ENCODE measurements at places on chromosomes 4 and X.

GRCh38 chr4:190020790-190021717 lies 6.0 kb downstream of the FRG2 start:
- no peak for DNase-seq

DNA sequence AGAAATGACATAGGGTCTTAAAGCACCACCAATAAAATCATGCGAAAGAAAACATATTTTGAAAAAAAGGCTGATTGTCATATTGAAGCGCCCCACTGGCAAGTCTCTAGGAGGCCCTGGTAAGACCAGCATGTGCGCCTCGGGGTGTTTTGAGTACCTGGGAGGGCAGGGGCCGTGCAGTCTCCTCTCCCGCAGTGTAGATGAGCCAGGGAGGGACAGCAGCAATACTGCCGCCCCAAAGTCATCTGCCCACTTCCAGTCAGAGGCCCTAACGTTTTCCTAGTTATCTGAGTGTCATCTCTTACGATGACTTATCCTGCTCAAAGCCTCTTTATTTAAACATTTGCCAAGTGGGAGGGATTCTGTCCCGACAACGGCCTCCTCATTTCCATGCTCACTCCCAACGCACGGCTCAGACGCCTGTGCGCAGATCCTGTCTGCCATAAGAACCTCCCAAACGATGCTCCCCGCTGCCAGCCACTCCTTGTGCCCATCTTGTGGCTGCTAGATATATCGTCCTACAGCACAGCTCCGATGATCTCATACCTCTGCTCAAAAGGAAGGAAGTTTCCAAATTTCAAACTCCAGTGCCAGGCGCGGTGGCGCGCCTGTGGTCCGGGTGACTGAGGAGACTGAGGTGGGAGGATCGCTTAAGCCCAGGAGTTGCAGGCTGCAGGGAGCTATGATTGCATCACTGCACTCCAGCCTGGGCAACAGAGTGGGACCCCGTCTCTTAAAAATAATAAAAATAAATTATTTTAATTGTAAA lies 17.2 kb upstream of the SCRG1 start:
- DNase-seq: no peak

DNA sequence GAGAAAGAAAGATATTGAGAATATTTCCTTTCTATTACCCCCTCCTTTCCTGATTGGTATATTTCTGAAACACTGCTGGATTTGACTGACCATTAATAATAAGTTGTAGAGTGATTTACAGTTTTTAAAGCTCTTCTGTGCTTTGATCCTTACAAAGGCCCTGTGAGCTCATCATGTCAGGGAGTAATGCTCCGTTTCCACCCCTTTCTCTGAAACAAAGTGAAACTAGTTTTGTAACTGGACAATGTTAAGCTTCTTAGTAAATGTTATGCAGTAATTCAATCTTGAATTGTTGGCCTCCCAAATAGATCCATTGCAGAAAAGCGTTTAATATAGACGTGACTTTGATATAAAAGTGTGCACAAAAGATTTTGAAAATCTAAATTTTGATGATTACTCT lies 190.1 kb upstream of the GNPDA2 start:
- peak; percentile 32 for DNase-seq

DNA sequence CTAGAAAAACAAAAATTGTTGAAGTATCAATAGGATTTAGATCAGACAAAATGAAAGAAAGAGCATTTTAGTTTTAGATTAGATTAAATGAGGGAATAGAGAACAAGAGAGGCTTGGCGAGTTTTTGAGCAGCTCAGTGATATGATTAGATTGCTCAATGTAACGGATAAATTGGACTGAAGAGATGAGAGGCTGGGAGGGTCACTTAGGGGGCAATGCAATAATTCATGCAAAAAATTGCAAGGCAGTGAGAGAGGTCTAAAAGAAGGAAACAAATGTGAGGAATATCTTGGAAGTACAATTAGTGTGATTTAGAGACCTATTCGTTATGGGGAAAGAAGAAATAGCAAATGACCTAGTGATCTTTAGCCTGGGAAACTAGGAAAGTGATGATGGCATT lies 50.3 kb upstream of the BMP3 start:
- DNase-seq: no peak

GRCh38 chr4:57554556-57555092 lies 444.4 kb upstream of the IGFBP7 start:
- no peak for DNase-seq

DNA sequence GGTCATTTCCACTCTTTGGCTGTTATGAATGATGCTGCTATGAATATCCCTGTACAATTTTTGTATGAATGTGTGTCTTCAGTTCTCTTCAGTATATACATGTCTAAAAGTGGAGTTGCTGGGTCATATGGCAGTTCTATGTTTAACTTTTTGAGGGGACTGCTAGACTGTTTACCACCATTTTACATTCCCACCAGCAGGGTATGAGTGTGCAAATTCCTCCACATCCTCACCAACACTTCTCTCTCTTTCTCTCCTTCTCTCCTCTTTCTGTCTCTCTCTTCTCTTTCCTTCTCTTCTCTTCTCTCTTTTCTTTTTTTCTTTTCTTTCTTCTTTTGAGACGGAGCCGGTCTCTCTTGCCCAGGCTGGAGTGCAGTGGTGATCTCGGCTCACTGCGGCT lies 7.8 kb downstream of the WWC2 start:
- DNase-seq: no peak

DNA sequence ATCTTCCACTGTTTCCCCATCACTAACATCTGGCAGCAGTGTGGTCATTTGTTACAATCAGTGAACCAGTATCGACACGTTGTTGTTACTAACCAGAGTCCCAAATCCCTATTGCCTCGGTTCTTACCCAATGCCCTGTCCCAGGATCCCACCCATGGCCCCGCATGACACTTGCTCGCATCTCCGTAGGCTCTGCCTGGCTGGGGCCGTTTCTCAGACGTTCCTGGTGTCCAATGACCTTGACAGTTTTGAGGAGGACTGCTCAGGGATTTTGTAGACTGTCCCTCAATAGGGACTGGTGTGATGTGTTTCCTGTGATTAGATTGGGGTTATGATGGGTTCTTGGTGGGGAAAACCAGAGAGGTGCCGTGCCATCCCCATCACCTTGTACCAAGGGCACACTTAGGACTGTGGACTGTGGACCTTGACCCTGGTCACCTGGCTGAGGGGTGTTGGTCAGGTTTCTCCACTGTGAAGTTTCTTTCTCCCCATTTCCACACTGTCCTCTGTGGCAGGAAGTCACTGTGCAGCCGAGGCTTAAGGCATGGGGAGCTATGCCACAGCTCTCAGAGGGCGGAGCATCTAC lies 108.4 kb downstream of the ADRA2C start:
- DNase-seq: no peak

- no peak for DNase-seq
Observed at GRCh38 chr4:84263415-84263814, 235.7 kb downstream of the NKX6-1 start.

- no peak for DNase-seq
Observed at GRCh38 chr4:7786517-7786916, 153.1 kb downstream of the AFAP1 start.

DNA sequence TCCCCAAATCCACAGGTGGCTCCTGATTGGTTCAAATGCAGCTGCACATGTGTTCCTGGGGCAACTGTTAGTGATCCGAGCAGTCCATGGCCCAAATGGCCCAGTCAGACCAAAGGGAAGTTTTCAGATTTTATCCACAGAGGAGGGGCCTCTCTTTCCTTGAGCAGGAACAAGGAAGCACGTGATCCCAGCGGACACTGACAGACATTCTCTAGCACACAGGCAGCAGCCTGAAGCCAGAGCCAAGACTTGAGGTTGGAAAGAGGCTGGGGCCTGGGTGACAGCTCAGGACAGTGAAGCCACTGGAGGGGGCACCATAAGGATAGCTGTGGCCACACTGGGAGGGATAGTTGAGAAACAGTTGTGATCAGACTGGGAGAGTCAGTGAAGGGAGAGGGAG lies 3.5 kb upstream of the ZFP92 start:
- no peak for DNase-seq

GRCh38 chr4:141635736-141636081 lies 674 bp upstream of the IL15 start:
- DNase-seq: no peak

DNA sequence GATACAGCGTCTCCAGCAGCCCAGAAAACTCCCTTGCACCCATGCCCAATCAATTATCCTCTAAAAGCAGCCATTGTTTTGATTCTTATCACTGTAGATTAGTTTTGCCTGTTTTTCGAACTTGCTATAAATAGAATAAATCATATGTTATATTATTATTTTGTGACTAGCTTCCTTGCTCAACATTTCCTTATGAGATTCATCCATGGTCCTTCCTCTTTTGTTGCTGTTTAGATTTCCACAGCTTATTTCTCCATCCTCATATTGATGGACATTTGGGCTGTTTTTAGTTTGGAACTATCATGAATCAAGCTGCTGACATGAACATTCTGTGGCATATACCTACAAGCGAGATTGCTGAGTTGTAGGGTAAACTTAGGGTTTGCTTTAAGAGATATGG lies 595.3 kb downstream of the BCOR start:
- DNase-seq: no peak

DNA sequence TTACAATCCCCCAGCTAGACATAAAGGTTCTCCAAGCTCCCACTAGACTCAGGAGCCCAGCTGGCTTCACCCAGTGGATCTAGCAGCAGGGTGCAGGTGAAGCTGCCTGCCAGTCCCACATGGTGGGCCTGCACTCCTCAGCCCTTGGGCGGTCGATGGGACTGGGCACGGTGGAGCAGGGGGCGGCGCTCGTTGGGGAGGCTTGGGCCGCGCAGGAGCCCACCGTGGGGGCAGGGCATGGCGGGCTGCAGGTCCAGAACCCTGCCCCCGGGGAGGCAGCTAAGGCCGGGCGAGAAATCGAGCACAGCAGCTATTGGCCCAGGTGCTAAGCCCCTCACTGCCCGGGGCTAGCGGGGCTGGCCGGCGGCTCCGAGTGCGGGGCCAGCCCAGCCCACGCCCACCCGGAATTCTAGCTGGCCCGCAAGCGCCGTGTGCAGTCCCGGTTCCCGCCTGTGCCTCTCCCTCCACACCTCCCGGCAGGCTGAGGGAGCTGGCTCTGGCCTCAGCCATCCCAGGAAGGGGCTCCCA lies 9.6 kb upstream of the KLF8 start:
- DNase-seq: no peak

- DNase-seq: no peak
Observed at GRCh38 chrX:38312436-38312835, 14.9 kb downstream of the RPGR start.

- no peak for DNase-seq
Observed at GRCh38 chr4:22874334-22874912, 181.7 kb downstream of the GBA3 start.

DNA sequence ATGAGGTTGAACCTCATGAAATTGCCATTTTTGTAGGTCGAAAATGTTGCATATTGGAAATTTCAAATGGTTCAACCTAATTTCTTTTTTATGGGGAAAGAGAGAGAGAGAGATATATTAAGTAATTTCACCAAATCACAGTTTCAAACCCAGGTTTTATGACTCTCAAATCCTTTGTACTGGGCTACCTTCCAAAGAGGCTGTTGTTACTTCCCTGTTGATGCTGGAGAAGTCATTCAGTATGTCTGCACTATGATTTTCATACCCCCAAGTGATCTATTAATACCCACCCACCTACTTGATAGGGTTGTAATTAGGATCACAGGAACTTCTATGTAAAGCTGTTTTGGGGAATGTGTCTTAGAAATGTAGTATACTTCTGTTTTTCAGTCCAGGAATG lies 109.9 kb downstream of the ZNF330 start:
- DNase-seq: no peak

DNA sequence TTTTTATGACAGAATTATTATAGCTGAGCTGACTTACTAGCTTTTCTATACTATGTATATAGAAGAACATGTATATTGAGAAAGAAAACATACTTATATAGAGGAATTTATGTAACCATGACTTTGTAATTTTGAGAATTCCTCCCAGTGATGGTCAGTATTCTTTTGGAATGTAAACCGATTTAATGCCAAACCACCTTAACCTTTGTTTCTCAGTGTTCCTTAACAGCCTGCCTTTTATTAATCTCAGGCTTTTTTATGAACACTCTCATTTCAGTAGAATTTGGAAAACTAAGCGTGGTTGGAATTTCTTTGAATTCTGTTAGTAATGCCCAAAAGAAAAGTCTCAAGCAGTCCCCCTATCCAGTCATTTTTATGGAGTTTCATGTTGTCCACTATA lies 47.0 kb downstream of the MOSPD2 start:
- DNase-seq: no peak

GRCh38 chrX:56793112-56793430 lies 64.0 kb downstream of the NBDY start:
- DNase-seq: no peak

- DNase-seq: no peak
Observed at GRCh38 chr4:5952975-5953951, 60.4 kb upstream of the CRMP1 start.
